ENCODE measurements at places on chromosomes 2 and 18.
A peak's percentile ranks its signal among the peaks of the same experiment; 100 is the strongest.

- no peak for DNase-seq
Measured at GRCh38 chr2:161166538-161167409, 6.5 kb downstream of the TANK start.

DNA sequence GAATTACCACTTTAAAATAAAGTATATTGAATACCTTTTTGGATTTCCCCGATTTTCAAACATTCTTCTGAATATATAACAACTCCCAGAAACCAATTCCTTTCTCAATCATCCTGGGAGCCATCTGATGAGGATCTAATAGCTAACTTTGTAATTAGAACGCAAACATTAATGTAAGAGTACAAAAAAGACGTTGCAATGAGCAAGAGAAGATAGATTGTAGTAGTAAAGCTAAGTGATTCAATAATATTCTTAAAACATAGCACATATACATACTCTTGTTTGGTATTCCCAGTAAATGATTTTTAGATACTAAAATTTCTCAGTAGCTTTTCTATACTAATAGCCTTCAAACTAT lies 1.1 kb downstream of the ABCA12 start:
- no peak for DNase-seq

DNA sequence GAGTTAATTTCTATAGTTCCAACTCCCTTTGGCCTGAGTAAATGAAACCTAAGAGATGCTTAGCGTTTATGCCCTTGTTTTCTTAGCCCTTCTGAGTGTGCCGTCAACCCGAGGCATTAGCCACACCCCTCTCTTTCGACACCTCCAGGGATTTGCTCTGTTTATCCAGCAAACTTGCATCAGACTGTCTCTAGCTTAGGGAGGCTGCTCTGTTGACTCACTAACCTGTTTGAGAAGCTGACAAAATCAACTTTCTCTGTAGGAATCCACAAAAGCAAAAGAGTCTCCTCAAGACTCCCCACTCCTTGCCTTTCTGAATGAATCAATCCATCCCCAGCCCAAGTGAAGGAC lies 317.6 kb downstream of the TNS1 start:
- no peak for DNase-seq

DNA sequence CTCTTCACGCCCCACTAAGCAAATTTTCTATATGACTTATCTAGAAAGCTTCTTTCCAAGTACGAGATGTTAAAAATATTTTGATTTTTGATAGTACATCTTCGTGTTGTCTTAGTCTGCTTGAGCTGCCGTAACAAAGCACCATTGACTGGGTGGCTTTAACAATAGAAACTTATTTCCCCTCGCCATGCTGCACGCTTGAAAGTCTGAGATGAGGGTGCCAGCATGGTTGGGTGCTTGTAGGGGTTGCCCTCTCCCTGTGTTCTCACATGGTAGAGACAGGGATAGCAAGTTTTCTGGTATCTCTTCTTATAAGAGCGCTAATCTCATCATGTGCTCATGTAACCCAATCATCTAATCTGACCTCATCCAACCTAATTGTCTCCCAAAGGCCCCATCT lies 106.2 kb downstream of the TANC1 start:
- no peak for DNase-seq

GRCh38 chr2:55887901-55888624 lies 35.5 kb downstream of the EFEMP1 start:
- no peak for DNase-seq

- DNase-seq, result peak; percentile 12
Measured at GRCh38 chr2:154700136-154700535, 1.6 kb downstream of the KCNJ3 start.

- no peak for DNase-seq
Measured at GRCh38 chr2:197197895-197198311, 112.7 kb downstream of the ANKRD44 start.

DNA sequence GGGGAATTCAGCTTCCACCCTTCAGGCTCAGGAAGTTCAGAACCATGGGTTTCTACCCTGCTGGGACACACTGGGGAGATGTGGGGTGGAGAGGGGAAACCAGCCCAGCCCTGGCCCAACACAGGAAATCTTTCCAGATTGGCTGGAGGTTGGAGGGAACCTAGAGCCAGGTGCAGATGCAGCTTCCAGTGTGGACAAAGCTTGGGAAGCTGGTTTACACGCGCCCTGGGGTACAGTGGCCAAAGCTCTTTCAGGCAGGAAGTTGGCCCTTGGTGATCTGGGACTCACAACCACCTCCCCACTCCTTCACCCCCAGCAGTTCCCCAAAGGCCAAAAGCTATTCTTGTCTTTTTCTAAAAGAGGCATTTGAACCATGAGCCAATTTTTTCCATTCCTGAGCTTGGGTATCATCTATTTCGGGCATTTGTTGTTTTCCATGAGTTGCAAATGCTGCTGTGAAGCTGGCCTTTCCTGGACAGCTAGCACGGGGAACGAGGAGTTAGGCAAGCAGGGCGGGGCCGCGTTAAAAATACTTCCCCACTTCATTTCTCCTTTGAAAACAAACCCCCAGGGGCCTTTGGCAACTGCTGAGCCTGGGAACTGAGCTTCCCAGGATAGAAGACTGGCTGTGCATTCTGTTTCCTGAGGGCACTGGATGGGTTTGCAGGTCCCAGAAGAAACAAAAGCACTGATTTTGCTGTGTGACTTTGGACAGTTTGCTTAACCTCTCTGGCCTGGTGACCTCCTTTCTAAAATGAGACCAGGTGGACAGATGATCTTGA lies 3.1 kb upstream of the ARID5A start:
- peak; percentile 20 for DNase-seq

- peak; percentile 74 for DNase-seq
Measured at GRCh38 chr2:27663285-27664153, at the start of the genes SLC4A1AP and SUPT7L. SLC4A1AP (plus strand) TSS chr2:27663889; CDS start chr2:27663915, 26 bp downstream. SUPT7L (minus strand) TSS chr2:27663614; CDS start chr2:27662192, 1,422 bp downstream.

DNA sequence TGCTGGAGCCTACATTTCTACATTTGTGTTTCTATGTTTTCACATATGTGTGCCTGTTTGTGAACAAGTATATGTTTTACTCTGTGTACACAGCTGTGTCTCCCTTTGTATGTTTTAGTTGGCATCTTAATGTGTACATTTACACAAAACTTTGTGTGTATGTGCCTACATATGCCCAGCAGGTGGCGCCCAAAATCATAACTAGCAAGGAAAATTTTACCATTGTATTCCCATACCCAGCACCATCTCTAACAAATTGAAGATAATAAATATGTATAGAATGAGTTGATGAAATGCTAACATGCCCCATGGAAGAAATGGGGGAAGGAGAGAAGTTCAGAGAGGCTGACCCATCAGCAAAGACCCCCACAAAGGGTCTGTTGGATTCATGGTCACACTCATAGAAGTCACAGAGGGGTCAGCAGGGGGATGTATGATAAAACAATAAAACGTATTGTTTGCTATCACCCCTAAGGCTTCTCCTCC lies 48.1 kb downstream of the PKDCC start:
- DNase-seq, result peak; percentile 73

DNA sequence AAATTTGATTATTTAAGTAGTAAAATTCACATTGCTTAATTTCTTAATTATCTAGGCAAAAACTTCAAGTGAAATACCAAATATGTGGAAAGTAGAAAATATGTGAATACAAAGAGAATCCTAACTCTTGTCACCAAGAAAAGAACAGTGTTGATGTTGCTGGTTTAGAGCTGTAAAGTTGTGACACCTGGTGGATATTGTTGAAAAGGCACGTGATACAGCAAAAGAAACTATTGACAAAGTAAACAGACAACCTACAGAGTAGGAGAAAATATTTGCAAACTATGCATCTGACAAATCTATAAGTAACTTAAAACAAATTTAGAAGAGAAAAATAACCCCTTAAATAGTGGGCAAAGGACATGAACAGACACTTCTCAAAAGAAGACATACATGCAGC lies 25.6 kb upstream of the ZC3H15 start:
- no peak for DNase-seq

- DNase-seq, result no peak
Measured at GRCh38 chr18:62953663-62954062, 238.3 kb downstream of the PHLPP1 start.

GRCh38 chr2:67340133-67341011 lies 56.8 kb upstream of the ETAA1 start:
- DNase-seq, result no peak

Data from NCI-H774 (cell line).